CD4-positive, alpha-beta T cell treated with Interleukin-17A for 4 hours (primary cell): ENCODE measurements at places on chromosomes 5 and 9.

DNA sequence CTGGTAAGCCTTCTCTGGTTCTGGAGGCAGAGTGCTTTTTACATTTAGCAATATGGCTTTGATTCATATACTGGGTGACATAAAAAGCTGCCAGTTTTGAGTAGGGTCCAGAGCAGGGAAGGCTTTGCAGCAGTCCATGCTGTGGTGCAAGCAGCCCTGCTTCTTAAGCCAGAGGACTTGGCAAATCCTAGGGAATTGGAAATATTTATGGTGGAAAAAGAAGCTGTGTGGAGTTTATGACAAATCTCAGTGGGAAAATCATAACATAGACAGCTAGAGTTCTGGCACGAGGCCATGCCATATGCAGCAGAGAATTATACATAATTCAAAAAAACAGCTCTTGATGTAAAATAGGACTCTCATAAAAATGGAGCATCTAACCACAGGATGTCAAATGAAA is 536.4 kb downstream of the RASEF start:
- no peak for DNase-seq

GRCh38 chr9:87944096-87944495 is 26.3 kb downstream of the SPATA31C1 start:
- DNase-seq, result no peak

DNA sequence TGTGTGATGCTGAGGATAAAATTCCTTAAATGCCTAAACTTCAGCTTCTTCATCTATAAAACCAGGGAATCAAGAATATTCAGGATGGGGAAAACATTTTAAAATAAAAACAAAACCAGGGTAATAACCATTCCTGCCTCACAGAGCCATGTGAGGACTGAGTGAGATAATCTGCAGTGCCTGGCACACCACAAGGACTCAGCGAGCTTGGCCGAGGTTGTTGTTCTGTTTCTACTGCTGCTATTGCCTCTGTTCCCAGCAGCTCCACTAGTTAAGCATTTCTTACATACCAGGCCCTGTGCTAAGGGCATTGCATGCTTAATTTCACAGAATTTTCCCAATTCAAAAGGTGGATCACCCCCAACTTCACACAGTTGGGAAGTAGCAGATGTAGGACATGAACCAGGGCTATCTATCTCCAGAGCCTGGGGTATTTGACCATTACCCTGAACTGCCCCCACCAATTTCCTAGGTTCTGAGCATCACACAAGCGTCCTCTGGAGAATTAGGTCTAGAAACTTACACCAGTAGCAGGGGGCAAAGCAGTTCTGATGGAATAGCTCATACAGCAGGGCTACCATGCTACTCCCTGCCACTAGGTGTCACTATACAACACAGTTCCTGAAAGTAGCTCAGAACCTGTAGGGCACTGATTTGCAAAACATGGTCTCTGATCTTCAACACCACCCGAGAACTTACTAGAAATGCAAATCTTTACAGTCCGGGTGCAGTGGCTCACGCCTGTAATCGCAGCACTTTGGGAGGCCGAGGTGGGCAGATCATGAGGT is 74.3 kb downstream of the LRSAM1 start:
- DNase-seq, result peak; percentile 30

- DNase-seq, result no peak
Measured at GRCh38 chr5:76111477-76112174, 28.4 kb downstream of the SV2C start.

DNA sequence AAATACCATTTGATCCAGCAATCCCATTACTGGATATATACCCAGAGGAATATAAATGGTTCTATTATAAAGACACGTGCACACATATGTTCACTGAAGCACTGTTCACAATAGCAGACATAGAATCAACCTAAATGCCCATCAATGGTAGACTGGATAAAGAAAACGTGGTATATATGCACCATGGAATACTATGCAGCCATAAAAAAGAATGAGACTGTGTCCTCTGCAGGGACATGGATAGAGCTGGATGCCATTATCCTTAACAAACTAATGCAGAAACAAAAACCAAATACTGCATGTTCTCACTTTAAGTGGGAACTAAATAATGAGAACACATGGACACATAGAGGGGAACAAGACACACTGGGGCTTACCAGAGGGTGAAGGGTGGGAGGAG is 39.4 kb downstream of the GKAP1 start:
- no peak for DNase-seq

- no peak for DNase-seq
Measured at GRCh38 chr9:35269919-35270318, 108.1 kb downstream of the UNC13B start.
